ENCODE measurements at places on chromosomes 2 and 18.

GRCh38 chr2:197024206-197024605 lies 97.7 kb upstream of the PGAP1 start:
- DNase-seq = no peak

DNA sequence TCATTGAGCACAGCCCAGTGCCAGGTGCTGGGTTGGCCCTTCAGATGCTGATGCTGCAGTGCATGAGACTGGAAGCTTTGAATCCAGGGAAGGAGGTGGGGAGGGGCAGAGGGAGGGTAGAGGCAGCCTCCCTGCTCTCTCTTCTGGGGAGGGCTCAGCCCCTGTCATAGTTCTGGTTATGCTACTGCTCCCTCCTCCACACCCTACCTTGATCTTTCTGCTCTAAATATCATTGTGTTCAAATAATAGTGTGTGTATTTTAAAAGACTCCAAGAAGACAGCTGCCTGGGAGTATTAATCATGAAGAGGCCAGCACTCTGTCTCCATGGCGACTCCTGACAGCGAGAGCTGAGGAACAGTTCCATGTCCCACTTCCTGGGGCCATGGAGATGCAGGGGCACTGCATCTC lies 3.8 kb upstream of the EGR4 start:
- DNase-seq = no peak

- DNase-seq = no peak
These were observed 10.4 kb downstream of the EN1 start for GRCh38 chr2:118837067-118837466.

- DNase-seq = no peak
These were observed 133.3 kb downstream of the GFPT1 start for GRCh38 chr2:69253611-69254301.

DNA sequence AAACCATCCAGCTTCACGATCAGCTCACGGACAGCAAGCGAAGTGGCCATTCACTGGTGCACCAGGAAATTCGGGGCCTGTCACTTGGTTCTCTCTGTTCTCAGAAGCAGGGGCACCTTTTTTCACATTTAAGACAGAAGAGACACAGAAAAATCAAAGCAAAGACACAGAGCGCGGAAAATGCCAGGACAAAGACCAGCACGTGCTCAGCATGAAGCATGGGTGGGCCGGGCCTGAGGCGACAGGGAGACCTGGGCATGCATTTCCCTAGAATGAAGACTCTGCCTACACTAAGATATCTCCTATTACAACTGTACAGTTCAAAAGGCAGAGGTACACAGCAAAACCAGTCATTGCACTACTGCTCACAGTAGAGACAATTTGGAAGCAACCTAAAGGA lies 117.4 kb upstream of the ID2 start:
- DNase-seq = no peak

DNA sequence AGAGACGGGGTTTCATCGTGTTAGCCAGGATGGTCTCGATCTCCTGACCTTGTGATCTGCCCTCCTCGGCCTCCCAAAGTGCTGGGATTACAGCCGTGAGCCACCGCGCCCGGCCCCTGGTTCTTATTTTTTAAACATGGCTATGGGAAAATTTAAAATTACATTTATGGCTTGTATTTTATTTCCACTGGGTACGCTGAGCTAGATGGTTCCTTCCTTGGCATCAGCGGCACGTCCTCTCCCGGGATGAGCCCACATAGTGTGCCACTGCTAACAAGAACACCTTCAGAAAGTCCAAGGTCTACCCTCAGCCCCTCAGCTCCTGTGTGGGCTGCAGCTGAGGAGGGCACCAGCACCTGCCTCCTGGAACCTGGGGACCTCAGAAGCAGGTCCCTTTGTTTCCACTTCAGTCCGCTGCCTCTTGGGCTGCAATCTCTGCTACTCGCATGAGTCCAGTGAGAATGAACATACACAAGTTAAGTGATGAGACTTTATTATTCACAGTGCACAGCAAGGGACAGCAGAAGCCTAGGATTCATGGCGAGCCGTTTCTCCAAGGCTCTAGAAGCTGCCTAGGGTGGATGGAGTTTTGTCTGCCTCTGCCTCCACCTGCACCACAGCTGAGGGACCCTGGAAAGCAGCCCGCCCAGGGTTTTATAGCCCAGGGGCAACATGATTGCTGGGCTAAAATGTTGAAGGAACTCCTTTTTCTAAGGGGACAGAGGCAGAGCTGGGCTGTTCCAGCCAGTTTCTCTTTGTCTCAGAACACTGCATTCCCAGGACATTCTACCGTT lies 107.5 kb upstream of the TEX51 start:
- DNase-seq = no peak

DNA sequence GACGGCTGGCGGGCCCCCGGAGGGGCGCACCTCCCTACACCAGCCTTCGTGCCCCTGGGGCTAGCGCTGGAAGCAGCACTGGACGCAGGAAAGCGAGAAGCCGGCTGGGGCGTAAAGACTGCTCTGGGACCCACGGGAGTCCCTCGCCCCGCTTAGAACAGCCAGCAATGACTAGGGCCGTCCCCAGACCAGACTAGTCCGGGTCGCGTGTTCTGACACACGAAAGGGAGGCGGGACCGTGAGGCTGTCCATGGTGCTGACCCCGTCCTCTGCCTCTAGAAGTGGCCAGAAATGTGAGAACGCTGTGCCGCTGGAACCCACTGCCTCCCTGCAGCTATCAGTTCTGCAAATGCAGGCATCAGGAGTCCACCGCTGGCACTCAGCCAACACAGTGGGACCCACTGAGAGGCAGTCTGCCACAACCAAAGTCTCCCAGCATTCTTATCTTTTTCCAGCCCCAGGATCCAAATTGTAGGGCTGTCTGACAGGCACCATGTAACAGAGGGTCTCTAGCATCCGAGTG lies at the start of gene UCN:
Gene UCN (minus strand): TSS at position 87 of the 523 bp plus-strand sequence. CDS start 550 bp downstream, outside the sequence.
- no peak for DNase-seq

- no peak for DNase-seq
These were observed 25.5 kb upstream of the ALMS1 start for GRCh38 chr2:73359915-73360697.

DNA sequence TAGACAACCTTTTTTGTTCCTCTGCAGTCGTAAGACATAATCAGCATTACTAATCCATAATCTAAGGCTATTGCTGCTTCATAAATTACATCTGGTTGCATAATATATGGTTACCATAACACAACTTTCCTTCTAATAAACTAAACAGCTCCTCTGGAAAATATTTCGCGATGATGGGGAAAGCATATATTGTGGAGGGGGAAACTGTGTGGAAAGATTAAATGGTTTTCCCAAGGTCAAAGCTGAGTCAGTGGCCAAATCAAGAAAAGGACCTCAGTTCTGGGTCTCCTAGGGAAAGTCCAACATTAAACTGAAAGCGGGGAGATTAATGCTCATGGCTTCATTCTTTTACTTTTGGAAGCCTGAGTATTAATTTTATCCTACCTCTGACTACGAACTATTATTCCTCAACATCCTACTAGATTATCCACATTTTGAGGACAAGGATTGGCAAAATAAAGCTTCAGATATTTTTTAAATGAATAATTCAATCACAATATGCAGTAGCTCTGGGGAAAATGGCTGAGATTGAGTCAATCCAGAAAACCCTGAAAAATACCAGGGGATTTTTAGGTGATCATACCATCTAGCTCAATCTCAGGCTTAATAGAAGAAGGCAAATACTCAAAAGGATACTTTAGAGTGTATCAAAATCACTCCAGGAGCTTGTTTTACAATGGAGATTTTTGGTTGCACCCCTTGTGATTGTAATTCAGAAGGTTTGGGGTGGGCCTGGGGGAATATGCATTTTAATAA lies 33.8 kb upstream of the STK17B start:
- no peak for DNase-seq

DNA sequence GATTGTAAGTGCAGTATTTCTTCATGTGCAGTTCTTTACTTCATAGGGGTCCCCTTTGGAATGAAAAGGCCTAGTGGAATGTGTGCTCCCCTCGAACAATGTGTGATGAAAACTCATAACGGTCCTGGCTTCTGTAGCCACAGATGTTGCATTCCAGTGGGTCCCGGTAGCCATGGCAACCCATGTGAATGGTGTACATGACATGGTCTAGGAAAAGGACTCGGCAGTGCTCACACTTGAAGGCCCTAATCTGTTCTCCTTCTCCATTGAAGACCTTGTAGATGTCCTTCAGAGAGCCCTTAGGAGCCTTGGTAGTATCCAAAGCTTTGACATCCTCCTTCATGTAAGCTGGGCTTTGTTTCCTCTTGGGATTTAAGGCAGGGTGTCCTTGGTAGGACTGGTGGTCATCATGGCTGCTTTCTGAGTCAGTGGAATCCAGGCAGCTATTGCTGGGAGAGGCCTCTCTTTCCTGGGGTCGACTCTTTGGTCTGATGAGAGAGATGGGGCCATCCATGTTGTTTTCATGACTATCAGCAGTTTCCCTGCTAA lies 144.0 kb downstream of the IKZF2 start:
- DNase-seq = no peak

GRCh38 chr2:174248998-174249592 lies 763 bp upstream of the OLA1 start:
- DNase-seq = no peak

GRCh38 chr18:21242141-21242779 lies at the start of gene GREB1L:
Gene GREB1L (plus strand): TSS chr18:21242232. CDS start chr18:21383519, 141,287 bp downstream.
- no peak for DNase-seq

Measured in activated CD4-positive, alpha-beta T cell treated with anti-CD3 and anti-CD28 coated beads, Interleukin-2, amount 50 U/mL, for 1 hour (primary cell).